ENCODE measurements at places on chromosomes 5 and 9.

DNA sequence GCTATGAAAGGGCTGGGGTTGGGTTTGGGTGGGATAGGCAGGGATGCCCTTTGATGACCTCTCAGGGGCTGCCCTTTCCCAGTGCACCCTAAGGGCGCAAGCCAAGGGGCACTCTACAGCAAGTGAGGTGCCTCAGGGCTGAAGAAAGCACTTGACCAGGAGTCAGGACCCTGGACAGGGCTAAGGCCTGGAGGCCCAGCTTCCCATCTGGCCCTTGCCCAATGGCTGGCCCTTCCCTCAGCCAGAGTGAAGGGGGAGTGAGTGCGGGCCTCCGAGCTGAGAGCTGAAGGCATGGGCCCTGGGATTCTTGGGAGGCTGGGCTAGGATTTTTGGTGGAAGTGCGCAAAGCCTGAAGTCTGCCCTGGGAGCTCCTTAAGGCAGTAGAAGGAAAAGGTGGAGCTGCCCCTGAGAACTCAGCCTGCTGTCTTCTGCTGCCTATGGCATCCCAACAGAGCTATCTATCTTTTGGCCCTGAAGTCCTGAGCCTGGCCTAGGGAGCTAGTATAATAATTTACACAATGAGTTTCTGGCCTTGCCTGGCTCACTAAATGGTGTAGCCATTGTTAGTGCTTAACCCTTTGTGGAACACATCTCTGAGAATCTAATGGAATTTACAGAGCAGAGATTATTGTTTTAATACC, 16.4 kb downstream of the JADE2 start:
- no peak for DNase-seq

- no peak for DNase-seq
Observed at GRCh38 chr9:19620326-19620725, 168.5 kb downstream of the SLC24A2 start.

DNA sequence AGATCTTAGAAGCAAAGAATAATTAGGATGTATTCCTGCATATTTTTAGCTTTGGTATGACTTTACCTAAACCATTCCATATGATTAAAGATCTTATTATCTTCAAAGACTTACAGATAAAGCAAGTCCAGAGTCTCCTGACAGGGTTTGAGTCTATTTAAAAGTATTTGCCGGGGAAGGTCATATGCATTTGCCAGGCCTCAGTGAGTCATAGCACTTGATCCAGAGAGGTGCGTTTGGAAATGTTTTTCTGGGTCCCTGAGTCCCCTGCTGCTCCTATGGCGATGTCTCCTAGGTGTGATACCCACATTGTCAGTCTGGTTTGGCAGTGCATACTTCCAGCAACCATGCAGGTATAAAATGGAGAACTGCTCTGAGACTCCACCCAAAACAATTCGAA, 217.0 kb downstream of the FBXL7 start:
- no peak for DNase-seq

- no peak for DNase-seq
Observed at GRCh38 chr5:128237546-128237945, 154.0 kb downstream of the SLC12A2 start.

DNA sequence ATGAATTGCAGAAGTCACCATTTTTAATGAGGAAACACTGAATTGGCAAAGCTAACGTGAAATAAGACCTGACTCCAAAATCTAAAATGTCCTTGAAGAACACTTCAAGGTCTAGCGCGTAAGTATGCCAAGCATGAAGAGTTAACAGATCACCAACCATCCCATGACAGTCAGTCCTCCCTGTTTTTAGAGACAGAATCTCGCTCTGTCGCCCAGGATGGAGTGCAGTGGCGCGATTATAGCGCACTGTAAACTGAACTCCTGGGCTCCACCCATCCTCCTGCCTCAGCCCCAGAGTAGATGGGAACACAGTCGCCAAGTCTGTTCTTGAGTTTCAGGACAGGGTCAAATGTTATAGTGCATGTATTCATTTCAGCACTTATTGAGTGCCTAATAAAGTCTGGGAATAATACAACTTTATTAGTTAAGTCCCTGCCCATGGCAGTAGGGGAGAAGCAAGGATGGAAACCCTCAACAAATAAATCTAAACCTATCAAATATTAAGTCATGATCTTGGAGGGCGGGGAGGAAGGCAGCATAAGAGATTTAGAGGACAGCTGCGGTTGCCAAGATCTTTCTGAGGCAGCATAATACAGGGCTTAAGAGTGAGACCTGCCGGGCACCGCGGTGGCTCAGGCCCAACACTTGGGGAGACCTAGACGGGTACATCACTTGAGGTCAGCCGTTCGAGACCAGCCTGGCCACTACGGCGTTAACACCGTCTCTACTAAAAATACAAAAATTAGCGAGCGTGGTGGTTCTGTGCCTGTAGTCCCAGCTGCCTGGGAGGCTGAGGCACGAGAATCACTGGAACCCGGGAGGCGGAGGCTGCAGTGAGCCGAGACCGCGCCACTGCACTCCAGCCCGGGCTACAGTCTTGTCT, 1.1 kb downstream of the ATPSCKMT start:
- no peak for DNase-seq

DNA sequence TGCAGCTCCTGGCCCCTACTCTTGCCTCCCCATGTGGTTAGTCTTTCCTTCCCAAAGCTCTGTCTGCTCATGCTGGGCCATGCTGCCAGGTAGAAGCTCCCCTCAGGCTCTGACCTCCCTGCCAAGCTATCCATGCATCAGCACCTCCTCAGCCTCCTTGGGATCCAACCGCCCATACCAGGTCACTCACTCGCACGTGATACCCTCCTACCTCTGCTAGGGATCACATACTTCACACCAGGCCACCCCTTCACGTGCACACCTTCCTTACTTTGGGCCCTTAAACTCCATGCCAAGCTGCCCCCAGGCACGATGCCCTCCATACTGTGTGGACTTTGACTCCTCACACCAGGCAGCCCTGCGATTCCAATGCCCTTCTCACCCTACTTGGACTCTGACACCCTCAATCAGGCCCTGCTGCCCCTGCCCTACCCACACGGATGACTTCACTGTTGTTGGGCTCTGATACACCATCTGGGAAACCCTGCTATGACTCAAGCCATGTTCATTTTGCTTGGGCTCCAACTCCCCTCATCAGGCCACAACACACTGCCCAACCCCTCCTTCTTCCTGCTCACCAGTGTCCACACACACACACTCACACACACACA, 34.1 kb downstream of the ZNF483 start:
- DNase-seq: no peak

DNA sequence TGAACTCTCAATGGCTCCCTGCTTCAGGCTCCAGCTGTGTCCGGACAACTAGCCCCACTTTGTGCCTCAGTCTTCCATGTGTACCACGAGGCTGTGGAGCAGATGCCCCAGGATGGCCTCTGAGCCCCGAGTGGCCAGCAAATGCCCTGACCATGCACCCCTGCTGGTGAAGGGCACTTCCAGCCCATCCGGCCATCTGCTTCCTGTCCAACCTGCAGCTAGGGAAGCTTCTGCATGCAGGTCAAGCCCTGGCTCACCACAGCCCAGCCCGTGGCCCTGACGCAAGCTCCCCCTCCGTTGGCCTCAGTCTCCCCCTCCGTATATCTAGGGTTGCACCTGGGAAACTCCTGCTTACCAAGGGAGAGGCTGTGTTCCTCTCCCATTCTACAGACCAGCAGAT, 4.8 kb downstream of the NINJ1 start:
- no peak for DNase-seq

- DNase-seq: no peak
Observed at GRCh38 chr5:134267366-134268018, 41.6 kb upstream of the PPP2CA start.

DNA sequence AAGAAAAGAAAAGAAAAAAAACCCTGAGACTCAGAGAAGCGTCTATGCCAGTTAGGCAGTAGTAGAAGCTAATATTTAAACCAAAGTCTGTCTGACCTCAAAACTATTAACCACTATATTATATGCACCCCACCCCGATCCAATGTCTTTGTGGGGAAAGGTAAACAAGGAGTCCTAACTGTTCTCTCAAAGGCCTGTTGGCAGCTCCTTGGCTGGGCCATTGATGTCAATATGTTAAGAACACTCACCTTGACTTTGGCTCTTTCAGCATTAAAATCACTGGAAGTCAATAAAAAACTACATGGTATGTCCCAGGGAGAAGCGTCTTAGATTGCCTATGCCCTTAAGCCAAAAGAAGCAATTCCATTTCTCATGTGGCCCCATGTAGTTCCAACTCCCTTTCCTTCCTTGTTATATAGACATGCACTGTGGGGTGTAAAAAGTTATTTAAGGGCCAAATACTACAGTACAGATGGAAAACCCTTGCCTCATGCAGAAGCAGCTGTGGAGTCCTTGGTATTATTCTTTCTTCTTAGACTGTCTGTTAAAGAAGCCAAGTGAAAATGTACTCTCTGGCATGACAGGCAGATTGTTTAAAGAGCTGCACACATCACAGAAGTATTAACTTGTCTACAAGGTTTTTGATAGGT, 308.6 kb upstream of the RPS23 start:
- DNase-seq: no peak

- no peak for DNase-seq
Observed at GRCh38 chr5:50564079-50564478, 102.4 kb upstream of the PARP8 start.

Data from NCI-H1436 treated with DMSO at 0.1 percent for 48 hours (cell line).